ENCODE measurements at places on chromosomes 5 and 9.

DNA sequence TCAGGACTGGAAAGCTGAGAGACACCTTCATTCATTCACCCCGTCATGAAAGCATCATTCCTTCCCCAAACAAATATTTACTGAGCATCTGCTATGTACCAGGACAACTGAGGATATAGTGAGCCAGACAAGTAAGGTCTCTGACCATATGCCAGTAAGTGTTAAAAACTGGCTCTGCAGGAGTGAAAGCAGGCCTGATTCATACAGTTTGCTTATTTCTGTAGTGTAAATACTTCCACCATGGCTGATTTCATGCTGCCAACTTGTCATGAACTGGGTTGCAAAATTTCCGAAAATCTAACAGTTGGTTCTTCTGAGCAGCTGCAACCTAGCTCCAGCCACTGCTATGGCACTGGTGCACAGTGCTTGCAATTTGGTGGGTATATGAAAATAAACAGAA lies 68.1 kb downstream of the YIPF5 start:
- DNase-seq, result no peak

DNA sequence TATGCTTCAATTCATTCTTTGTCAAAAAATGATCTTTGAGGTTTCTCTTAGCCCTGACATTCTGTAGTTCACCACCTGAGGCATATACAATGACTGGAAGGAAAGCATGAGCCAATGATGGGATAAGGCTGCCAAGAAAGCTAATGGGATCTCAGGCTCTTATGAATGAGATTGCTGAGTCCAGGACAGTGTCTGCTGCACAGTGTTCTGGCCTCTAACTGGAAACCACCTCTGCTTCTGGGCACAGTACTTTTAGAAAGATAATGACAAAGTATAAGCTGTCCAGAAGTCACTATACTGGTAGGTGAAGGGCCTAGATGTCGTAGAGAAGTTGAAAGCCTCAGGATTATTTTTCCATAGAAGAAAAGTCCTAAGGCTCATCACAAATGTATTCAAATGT lies 69.1 kb upstream of the PAPPA start:
- no peak for DNase-seq

DNA sequence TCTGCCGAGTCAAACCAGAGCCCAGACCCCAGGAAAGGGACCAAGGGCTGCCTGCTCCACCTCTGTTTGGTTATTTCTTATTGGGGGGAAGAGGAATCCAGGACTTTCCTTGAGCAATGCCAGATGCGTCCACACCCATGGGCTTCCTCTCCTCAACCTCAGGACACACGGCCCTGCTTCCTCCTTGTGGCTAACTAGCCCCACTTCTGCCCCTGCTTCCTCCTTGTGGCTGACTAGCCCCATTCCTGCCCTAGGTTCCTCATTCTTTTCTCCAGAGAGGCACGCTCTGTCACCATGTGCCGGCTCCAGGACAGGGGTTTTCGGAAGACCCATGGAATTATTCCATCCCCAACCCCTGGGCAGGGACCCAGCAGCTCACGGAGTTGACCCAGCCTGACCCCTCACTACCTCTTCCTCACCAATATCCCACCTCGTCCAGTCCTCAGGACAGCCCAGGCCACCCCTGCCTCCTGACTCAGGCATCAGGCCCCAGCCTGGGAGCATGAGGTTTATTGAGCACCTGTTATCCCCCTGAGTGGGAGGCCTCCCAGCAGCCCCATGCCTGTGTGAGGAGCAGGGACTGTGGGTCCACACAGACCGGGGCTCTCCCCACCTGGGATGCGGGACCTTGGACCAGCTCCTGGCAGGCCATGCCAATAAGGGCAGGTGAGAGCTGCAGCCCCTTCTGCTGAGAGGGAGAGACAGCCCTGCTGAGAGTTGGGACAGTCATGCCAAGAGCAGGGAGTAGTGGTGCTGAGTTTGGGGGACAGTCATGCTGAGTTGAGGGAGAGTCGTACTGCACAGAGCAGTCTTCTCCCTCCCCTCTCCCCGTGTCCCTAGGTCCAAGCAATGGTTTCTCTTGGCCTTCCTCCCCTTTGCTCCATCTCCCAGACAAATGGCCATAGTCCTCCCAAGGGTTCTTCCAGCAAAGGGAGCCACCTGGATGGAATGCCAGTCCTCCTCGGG lies 11.8 kb upstream of the FCN1 start:
- no peak for DNase-seq

- DNase-seq, result no peak
Measured at GRCh38 chr5:162817364-162817763, 620.0 kb upstream of the CCNG1 start.

- DNase-seq, result no peak
Measured at GRCh38 chr5:158832096-158832685, 267.5 kb downstream of the EBF1 start.

- DNase-seq, result no peak
Measured at GRCh38 chr9:98924946-98925820, 18.5 kb upstream of the COL15A1 start.

GRCh38 chr5:112929336-112930081 lies 7.5 kb upstream of the REEP5 start:
- no peak for DNase-seq

DNA sequence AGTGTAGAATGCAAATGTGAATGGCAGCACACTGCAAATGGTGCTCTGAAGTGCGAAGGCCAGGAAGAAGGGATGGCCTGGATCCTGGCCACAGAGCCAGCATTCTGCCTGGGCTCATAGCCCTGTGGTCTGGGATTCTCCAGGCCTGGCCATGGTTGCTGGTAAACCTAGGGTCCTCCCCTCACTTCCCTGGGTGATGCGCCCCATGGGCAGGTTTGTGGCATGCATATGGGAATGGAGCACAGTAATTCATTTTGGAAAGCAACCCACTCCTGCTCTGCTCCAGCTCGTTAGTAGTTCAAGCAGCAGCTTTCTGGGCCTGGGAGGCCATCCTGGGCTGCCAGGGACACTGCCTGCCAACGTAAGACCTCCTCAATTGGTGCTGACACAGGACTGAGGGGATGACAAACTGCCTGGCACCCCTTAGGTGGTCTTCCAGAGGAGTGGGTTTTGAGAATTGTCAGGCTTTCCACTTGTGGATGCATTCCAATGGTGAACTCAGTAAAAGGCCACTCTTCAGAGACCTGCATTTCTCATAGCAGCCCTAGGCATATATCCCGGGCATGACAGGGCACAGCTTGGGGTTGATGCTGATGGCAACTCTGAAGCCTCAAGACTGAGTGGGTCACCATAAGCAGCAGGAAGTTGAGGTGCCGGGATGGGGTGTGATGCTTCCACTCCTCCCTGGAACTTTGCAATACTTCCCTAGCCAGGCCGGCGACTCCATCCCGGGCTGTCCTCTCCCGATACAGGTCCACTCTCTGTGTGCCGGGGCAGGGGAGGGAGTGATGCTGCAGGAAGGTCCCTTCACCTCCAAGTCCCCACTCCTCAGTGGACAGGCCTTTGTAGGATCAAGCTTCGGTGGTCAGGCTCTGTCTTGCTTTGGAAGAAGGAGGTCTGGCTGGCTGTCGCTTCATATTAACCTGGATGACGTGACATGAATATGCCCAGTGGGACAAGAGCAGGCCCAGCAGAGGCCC lies 1.2 kb upstream of the SLC25A48 start:
- DNase-seq, result no peak

DNA sequence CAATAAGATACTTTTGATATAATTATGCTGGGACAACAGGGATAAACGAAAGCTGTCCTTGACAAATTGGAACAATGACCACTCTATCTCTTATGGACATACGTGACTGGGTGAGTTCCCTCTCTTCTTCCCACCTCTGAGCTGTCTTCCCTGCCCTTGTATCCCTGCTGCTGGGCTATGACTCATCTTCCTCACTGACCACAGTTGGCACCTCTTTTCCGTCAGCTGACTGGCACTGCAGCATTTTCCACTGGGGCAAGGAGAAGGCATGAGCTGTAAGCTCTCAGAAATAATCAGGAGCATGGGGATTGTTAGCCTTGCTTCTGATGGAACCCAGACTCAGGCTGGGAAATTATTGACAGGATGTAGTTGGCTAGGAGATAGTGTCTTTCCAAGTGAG lies 48.7 kb downstream of the PCSK1 start:
- DNase-seq, result no peak

GRCh38 chr5:89397096-89397495 lies 514.1 kb upstream of the MEF2C start:
- DNase-seq, result no peak

DNA sequence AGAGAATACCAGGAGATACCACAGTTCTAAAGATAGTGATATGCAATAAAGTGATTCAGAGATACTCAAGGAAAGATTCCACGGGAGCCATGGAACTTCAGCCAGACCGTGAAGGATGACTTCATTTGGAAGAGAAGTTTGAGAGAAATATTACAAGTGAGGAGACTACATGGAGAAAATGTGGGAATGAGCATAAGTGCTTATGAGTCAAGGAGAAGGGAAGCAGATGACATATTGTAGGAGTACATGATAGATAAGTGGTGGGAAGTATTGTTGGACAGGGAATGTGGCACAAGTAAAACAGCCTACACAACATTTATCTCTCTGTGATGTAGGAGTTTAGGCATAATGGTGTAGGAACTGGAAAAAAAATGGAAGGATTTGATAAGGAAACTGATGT lies 122.1 kb upstream of the FBXL17 start:
- no peak for DNase-seq

- no peak for DNase-seq
Measured at GRCh38 chr9:94921656-94922055, 195.2 kb downstream of the AOPEP start.

GRCh38 chr5:72746736-72747135 lies 69.7 kb upstream of the TNPO1 start:
- DNase-seq, result no peak

DNA sequence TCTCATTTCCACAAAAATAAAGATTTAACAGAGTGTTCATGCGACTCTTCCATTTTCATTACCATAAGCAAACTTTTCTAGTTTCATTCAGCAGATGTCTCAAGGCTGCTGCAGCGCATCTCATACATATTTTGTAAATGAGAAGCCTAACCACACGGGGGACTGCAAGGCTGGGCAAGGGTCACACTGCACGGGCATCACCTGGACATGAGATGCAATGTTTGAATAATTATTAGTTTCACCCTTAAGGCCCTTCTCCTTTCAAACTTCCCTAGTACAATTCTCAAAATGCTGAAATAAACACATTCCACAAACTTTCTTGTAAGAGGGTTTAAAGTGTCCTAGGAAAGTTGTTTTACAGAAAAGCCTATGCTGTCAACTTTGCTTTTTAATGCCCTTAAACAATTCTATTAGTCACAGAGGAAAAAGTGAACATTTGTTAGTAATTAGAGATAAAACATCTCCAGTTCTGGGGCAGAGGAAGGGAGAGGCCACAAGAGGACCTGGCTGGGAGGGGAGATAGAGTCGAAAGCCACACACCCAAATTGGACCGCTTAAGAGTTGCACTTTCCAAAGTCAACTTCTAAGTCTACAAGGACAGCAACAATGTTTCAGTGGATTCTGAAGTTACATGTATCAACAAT lies 1.3 kb downstream of the DENND1A start:
- no peak for DNase-seq

DNA sequence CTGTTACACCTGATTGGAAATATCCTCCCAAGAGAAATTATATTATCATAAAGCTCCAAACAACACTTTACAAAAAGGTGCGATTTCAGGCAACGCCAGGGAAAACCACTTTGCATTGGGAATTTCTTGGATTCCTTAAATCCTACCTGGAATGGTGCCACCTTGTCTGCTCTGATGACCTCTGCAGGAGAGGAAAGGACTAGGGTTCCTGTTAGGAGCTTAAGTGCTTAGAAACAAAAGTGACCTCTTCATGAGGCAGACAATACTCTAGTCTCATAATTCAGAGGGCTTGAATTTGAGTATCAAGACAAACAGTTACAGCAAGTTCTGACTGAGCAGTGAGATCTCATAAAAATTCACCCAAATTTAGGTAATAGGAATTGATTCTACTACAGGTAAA lies 33.9 kb upstream of the GLIS3 start:
- DNase-seq, result no peak

DNA sequence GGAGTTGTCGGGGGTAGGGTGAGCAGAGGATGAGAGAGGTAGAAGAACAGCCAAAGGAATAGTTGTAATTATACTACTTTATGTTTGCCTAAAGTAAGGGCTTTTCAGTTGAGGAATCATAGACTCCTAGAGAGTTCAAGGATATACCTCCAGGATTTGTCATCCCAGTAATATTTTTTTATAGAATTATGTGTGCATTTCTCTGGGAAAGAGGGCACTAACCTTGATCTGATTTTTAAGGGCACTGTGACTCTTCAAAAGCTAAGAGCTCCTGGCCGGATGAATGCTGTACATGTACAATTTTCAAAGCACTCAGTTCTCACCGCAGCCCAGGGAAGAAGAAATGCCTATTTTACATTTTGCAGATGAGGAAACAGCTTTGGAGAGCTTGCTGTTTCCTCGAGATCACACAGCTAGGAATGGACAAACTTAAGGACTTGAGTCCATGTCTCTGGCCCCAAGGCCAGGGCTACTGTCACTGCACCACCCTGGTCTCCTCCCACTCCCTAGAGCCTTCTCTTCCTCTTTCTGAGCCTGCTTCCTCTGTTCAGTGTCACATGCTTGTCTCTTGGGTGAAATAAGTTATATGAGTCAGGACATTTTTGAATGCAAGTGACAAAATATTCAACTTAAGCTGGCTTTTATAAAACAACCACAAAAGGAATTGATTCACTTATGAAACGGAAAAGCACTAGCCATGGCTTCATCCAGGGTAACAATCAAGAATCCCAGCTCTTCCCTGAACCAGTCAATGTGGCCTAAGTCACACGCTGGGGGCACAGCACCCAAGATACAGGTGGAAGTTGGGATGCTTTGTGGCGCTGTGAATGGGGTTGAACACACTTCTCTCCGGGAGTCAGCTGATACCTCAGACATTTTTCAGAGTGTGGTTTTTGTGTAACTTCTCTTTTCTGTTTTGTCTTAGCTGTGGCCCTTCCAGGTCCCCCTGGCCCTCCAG lies 45.7 kb upstream of the TGFBR1 start:
- no peak for DNase-seq

DNA sequence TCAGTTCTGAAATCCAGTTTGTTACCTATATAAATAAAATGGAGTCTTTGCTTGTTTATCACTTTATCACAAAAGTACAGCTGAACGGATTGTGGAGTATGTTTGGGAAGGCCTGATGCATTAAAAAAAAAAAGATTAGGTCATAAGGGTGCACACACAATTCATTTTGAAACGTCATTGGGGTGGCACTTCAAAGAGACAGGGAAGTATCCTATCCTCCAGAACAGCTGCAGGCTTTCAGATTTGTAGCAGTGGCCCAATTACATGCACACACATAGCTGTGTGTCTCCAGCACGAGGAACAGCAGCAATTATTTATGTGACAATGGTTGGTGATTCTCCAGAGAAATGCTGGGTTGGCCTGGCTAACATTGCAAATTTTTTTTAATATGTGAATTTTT lies 46.8 kb upstream of the FER start:
- DNase-seq, result no peak

- DNase-seq, result no peak
Measured at GRCh38 chr9:96476591-96476990, 26.6 kb downstream of the HABP4 start.
